ENCODE measurements at places on chromosomes 13 and 19.

DNA sequence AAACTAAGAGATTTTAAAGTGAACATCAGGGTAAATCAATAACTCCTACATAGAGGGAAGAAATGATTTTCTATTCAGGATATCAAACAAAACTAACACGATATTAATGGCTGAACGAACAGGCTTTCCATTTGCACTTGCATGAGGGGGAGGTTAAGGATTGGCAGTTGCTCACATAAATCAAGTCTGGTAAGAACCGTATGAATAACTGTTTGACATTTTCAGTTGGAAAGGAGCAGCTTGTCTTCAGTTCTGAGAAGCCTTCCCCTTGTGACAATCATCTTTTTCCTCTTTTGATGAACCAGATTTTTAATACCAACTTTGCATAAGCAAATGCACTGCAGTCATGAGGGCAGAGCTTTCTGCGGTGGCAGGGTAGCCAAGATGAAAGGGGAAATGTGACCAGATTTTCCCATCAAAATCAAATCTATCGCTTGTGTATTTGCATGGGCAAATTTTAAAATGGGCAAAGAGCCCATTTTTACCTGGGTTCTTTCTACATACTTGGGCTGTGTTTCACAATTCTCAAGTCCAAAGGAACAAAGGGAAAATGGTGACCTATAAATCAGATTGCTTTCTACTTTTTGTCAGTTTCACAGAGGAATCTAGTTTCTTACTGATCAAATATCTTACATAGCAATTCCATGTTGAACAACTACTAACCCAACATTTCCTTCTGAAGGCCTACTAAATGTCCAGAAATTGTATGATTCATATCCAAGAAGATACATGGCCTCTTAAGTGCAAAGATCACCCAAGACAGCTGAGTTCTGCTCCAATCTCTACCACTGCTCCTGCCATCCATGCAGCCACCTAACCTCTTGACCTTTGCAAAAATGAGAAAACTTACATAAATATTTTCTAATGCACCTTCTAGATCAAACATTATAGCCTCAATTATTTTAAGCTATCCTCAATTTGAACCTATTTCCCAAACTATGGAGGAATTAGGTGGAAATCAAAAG is 249.6 kb downstream of the OXGR1 start:
- DNase-seq, result no peak

- DNase-seq, result peak; percentile 79
Measured at GRCh38 chr13:24215732-24216131, 55.2 kb downstream of the SPATA13 start.

- DNase-seq, result no peak
Measured at GRCh38 chr19:738509-739128, 12.3 kb upstream of the MISP start.

- DNase-seq, result no peak
Measured at GRCh38 chr19:54851353-54851752, 1.1 kb downstream of the KIR3DL2 start.

- DNase-seq, result peak; percentile 45
Measured at GRCh38 chr19:5166262-5166661, 174.3 kb downstream of the PTPRS start.

- DNase-seq, result no peak
Measured at GRCh38 chr13:41674246-41674645, 216.9 kb downstream of the RGCC start.

DNA sequence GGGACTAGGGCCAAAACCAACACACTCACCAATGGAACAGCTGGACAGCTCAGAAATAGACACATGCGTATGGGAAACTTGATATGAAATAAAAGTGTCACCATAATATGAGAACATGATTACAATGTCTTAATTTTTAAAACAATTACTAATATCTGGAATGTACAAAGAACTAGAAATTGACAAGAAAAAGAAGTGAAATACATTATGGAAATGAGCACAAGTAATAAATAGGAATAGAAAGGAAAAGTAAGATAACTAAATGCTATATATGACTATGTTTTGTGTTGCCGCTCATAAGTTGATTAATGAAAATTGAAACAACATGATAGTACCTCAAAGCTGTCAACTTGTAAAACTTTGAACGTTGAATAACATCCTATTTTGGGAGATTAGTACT is 801.1 kb downstream of the SLITRK5 start:
- no peak for DNase-seq

DNA sequence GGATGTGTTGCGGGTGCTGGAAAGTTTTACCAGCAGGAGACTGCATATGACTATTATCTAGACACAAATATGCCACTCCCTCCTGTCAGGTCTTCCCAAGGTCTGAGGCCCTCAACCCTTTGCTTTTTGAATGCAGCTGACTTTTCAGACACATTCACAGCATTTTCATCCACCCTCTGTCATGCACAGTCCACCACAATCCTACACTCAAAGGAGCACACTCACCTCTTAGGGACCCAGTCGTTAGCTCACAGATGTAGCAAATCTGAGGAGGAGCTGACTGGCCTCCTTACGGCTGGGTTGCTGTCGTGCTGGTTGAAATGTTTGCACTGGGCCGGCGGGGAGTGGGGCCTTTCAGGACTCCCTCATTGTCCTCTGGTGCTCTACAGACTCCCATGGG is 479.4 kb downstream of the IRS2 start:
- DNase-seq, result no peak

GRCh38 chr19:3210347-3211017 is 14.0 kb upstream of the CELF5 start:
- DNase-seq, result no peak

DNA sequence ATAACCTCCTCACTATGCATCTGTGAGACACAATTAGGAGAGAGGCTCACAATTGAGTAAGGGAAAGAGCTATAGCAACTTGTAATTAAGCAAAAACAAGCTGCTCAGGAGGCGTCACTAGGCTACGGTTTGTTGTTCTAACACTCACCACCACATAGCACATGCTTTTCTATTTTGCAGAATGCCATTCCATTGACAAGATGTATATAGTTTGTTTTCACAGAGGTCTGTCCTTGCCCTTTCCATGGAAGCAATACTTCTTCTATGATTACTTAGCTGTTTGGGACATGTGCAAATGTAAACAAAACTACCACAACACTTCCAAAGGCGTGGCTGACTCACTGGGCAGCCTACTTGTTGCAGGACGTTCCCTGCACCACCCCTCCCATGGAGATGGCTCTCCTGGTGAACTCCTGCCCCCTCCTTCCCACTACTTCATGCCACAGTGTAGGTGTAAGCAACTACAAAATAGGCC is 33.9 kb upstream of the FAM216B start:
- peak; percentile 69 for DNase-seq
